Activated CD8-positive, alpha-beta memory T cell treated with anti-CD3 and anti-CD28 coated beads for 4 hours (primary cell): ENCODE measurements at places on chromosomes 6 and 20.

DNA sequence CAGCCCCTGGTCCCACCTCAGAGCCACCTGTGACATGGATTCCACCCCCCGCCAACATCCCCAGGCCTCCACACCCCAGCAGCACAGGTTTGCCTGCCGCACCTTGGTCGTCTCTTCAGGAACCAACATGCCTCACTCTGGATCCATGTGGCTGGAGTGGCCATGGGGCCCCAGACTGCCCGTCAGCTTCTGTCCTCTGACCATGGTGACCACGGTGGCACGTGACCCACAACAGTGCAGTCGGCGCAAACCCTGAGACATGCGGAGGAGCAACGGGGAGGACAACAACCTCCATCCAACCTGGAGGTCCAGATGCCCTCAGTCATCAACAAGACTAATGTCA is 85.6 kb downstream of the ANKRD60 start:
- DNase-seq, result no peak

- DNase-seq, result no peak
Observed at GRCh38 chr20:2023151-2023550, 29.3 kb upstream of the PDYN start.

DNA sequence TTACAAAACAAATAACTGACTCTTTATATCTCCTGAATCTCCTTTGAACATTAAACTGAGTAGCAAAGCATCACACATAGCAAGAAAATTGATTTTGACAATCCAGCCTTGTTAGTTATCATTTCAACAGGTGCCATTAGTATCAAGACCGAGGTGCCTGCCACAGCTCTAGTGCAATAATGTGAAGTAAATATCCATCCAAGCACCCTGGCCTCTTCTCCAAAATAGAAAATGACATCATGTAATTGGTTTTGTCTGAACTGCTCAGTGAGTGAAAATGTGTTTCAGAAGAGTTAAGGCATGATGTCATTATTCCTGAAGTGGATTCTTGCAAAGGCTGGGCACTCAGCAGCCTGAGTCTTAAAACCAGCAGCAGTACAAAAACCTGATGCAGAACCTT is 341.4 kb downstream of the PLCB1 start:
- no peak for DNase-seq

- no peak for DNase-seq
Observed at GRCh38 chr20:25293507-25293906, 45.6 kb downstream of the PYGB start.

GRCh38 chr6:18823782-18824386 is 436.7 kb downstream of the RNF144B start:
- no peak for DNase-seq

- DNase-seq, result no peak
Observed at GRCh38 chr6:20876036-20876435, 341.8 kb downstream of the CDKAL1 start.

DNA sequence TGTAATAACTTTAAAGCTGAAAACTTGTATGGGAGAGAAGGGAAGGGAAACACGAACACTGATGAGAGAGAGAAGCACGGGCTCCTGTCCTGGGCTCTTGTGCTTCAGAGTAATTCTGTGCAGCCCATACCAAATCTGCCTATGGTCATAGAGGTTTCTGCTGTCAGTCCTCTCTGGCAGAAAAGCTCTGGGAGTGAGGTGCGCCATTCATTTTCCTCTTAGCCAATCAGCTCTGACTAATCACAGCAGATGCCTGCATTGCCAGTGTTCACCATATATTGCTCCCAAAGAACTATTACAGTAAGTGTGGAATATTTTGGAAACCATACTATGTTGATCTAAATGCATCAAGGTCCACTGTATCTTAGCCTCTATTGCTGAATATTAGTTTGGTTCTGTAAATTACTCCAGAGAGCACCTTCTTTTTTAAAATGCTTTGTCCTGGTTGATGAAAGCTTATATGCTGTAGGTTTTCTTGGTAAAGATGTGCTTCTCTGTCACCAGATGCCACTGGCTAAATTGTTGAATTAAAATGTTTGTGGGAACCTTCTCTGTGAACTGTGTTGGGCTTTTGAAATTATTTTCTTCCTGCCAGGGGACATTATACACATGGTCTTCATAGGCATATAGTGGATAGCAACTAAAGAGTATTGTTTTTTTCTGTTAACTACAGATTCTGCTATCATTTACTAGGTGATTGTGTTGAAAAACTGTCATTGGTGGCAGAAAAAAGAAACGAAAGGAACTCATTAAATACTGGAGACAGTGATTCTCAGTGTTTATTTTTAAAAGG is 38.3 kb downstream of the DCBLD1 start:
- no peak for DNase-seq

DNA sequence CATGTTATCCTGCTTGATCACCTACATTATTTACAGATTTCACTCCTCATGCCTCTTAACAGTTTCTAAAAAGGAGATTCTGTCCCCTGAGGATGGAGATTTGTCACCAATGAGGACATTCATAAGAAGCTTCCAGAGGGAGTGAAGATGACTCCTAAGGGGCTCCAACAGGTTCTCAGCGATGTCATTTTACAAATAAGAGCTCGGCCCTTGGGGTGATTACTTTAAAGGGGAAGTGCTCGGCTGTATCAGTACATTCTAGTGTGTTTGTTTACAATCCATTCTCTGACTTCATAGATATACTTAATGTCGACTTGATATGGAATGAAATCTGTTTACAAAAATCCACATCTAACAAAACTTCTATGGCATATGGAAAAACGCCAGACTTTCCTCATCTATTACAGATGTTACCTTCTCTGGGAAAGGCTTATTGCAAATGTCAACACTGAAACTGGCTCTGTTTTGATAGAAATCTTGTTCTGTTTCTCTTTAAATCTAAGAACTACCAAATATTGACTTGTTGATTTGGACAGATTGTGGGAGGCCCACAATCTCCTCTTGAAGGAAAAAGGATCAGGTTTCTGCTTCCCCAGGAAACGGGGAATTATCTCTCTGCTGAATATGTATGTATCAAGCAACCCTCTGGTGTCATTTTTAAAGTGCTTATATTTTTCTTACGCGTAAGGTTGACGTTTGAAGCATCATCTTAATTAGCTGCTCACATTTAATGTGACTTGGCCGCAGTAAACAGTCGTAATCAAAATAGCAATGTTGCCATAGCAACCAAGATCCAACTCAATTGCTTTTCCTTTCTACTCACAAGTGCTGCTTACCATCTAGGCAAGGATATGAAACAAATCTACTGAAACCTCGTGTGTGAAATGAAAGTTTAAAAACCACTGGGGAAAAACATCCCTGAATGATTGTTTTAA is 95.7 kb downstream of the SHLD1 start:
- no peak for DNase-seq

GRCh38 chr6:159808647-159809046 is 8.6 kb downstream of the PNLDC1 start:
- DNase-seq, result no peak

- DNase-seq, result no peak
Observed at GRCh38 chr20:11978496-11978895, 60.8 kb downstream of the BTBD3 start.

DNA sequence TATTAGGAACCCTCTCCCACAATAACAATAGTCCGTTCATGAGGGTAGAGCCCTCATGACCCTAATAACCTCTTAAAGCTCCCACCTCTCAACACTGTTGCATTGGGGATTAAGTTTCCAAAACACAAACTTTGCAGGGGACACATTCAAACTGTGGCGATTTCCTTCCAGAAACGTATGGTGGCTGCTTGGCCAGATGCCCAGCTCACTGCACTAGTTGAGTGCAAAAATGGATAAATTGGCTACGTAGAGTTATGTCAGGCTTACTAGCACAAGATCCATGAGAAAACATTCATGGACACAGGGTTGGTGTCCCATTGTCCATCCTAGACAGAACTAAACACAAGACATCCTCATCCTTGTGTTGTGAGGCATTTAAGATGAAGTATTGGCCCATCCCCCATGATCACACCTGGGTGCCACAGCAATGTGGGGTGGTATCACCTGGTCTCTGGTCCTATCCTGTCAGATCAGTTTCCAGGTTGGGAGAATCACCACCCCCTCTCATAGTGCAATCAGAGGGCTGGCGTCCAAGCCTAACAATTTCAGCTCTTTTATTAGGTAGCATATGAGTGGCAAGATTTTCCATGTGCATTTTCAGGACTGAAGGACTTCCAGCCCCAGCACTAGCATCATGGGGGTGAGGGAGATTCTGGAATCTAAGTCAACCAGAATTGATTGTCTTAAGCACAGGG is 63.4 kb upstream of the ELOVL5 start:
- no peak for DNase-seq

- no peak for DNase-seq
Observed at GRCh38 chr6:43335469-43335868, 26.8 kb upstream of the CRIP3 start.

GRCh38 chr6:21823371-21823770 is 229.8 kb downstream of the SOX4 start:
- no peak for DNase-seq

DNA sequence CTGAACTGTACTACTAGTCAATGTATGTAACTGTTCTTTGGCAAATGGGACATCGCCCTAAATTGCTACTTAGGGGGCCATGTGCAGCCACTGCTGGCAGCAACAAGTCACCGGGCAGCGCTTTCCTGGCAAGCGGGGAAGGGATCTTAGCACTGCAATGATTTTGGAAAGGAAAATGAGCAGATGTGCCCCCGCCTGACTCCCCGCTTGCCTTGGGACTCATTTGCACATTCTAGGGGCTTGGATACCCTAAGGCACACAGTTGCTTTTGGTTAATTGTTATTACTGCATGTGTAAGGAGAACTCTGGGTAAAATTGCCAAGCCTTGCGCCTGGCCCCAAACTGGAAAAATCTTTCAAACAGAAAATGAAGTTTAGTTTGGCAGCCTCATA is 32.2 kb downstream of the CD83 start:
- DNase-seq, result no peak

- no peak for DNase-seq
Observed at GRCh38 chr6:25154034-25154596, 125.1 kb upstream of the CARMIL1 start.

DNA sequence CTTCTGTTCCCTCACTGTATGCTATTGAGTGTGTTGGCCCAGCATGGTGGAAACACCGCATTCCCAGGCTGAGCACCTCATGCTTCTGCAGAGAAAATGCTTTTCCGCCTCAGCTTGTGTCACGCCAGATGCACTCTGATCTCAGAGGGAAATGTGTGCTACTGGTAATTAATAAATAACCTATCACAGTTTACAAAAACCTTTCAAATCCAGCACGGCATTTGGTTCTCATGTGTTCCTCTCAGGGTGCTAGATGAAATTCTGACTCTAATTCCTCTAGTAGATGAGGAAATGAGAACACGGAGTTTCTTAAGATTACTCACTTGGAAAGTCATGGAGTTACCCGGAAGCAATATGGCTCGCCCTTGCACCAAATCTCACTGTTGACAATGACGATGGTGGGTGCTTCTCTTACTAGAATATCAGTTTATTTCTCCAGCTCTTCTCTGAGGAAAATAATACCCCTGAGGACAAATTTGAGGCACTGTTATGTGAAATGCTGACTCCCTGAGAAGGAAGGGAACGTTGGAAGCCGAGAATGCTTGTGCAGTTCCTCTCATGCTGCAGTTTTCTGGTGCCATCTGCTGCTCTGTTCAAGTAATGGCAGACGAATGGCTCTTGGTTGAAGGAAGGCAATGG is 116.6 kb downstream of the RNF144B start:
- no peak for DNase-seq

- DNase-seq, result no peak
Observed at GRCh38 chr6:101544286-101544685, 150.8 kb downstream of the GRIK2 start.

- DNase-seq, result no peak
Observed at GRCh38 chr6:133947302-133947900, 5.6 kb upstream of the TBPL1 start.

GRCh38 chr6:168442646-168443045 is 1.7 kb downstream of the SMOC2 start:
- DNase-seq, result no peak

DNA sequence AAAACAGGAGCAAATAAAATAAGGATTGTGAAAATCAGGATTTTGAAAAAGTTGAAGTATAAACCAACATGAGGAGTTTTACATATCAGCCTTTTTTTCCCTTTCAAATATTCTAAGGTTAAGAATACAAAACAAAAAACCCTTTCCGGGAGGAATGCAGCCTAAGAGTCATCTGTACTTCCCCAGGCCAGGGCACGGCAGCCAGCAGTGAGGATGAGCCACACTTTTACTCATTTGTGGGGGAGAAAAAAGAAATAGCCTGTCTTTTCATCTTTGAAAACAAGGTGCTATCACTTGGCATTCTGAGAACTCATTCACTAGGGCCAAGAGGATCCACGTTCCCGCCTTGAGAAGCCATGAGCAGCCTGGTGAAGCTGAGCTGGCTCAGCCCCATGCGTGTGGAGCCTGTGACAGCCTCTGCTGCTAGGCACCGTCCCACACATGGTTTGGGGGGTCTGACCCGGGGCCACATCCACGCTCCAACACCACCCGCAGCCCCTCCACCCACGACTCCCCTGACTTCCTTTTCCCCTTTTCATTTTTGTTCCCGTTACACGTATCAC is 11.2 kb downstream of the SLC22A1 start:
- no peak for DNase-seq

GRCh38 chr6:24524329-24524728 is 29.6 kb downstream of the ALDH5A1 start:
- DNase-seq, result no peak

GRCh38 chr20:38253571-38253970 is 7.0 kb downstream of the KIAA1755 start:
- DNase-seq, result no peak

GRCh38 chr6:127031511-127031910 is 87.0 kb upstream of the RSPO3 start:
- no peak for DNase-seq

GRCh38 chr6:170160628-170161611 is 130.0 kb downstream of the DLL1 start:
- no peak for DNase-seq

- no peak for DNase-seq
Observed at GRCh38 chr6:44316481-44316880, 3.3 kb upstream of the AARS2 start.

DNA sequence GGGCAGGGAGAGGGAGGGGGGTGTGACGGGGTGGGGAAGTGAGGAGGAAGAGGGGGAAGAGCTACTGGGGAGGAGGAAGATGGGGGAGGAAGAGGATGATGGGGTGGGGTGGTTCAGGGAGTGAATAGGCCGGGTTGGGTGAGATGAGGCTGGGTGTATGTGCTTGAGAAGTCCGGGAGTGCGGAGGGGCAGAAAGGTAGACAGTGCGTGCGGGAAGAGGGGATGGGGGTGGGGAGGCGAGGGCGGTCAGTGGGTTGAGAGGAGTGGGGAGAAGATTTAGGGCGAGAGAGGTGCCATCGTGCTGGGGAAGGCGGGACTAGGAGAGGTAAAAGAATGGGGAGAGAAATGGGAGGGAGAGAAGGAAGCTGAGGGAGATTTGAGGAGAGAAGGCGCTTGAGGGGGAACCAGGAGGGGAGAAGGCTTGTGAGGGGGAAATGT is 30.9 kb upstream of the NOTCH4 start:
- no peak for DNase-seq
